ENCODE measurements at places on chromosomes 4 and X. TPM values are rescaled to one million over a fixed set of nuclear protein-coding genes. Genes with fewer than 3 reads are reported as not detected.

The XK gene
- 5.8 TPM for total RNA-seq

The BRCC3 gene
- total RNA-seq: 18.5 TPM

The ZNF157 gene
- 2.6 TPM for total RNA-seq

The VCX3B gene
- not detected for total RNA-seq

The USP53 gene
- total RNA-seq: 46.5 TPM

The DCAF12L2 gene
- total RNA-seq: 4.4 TPM

The CLIC2 gene
- total RNA-seq: 4.8 TPM

The FDCSP gene
- not detected for total RNA-seq

The GK gene
- total RNA-seq: 12.8 TPM

The VCX3A gene
- total RNA-seq: not detected

The CAMK2D gene
- total RNA-seq: 119 TPM

The AMER1 gene
- 9.8 TPM for total RNA-seq

The LRCH2 gene
- total RNA-seq: 23.3 TPM

The GPR173 gene
- total RNA-seq: 26.3 TPM

The MUC7 gene
- 0.44 TPM for total RNA-seq

The PCDH10 gene
- total RNA-seq: 19.4 TPM

The NPY2R gene
- 1.3 TPM for total RNA-seq

The PNMA3 gene
- total RNA-seq: 11.4 TPM

The TMPRSS11A gene
- total RNA-seq: 0.33 TPM

Data from camera-type eye (tissue), 1 donor.